Mucosa of gallbladder (tissue), 1 donor: ENCODE measurements at places on chromosomes 7 and 10.
A peak's percentile ranks its signal among the peaks of the same experiment; 100 is the strongest.

DNA sequence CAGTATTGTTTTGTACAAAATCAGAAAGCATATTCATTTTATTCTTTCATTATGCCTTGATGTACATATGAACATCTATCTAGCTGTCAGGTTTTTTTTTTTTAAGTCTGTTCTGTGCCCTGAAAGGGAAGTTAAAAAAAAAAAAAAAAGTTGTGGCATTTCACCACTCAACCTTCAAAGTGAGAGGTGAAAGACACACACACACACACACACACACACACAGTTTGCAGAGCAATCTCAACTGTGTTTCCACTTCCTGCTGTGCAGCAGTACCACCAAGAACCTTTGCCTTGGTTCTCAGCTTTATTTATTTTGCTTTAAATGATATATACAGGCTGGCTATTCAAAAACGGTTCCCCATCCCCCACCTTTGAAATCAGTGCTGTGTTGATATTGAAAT lies 955.6 kb downstream of the GATA3 start:
- DNase-seq: no peak

- peak; percentile 13 for DNase-seq
These were observed 115.2 kb downstream of the HIP1 start for GRCh38 chr7:75623390-75624133.

- DNase-seq: no peak
These were observed 435 bp upstream of the PWWP2B start for GRCh38 chr10:132396494-132397035.

- DNase-seq: no peak
These were observed 84.5 kb upstream of the WNT16 start for GRCh38 chr7:121244120-121244870.

DNA sequence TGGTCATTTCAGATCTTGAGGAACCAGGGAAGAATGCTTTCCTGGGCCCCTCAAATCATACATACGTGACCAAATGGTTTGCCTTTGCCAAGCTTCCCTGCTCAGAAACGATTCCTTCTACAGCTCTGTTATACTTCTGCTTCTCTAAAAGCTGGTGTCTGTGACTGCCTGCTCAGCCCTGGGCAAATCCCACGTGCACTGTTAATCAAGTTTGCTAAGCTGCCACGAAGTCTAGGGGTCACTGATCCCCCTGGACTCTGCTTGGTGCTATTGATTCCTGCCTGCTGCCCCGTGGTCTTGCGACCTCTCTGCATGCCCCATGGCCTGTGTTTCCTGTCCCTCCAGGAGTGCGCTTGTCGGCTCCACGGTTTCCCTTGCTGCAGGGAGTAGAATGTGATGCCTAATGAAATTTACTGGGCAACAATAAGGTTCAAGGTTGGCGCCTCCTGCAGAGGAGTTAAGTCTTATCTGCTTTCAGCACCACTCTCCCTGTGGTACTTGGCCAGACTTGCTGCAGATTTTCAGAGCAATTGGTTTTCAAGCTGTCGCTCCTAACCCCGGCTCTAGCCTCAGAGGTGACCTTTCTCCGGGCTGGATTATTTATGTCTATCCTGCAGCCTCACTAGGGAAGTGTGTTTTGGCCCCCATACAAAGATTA lies 201.6 kb upstream of the FZD8 start:
- DNase-seq: no peak

- DNase-seq: no peak
These were observed 92.7 kb upstream of the GDF10 start for GRCh38 chr10:47207281-47207615.

DNA sequence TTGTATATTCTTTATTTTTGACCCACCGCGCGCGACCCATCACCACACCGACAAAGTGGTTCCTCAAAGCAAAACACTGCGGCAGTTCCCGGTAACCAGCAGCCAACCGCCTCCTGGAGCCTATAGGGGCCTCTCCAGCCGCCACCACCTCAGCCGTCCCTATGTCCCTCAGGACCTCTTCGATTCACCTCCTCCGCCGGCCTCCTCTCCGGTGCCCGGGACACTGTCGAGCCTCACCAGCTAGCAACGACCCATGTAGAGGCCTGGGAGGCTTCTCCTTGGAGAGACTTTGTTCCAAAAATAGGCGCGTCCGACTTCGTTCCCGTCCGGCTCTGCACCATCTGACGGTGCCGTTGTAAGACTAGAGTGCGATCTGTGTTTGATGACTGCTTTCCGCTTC lies 158.8 kb downstream of the HGF start:
- DNase-seq: no peak

DNA sequence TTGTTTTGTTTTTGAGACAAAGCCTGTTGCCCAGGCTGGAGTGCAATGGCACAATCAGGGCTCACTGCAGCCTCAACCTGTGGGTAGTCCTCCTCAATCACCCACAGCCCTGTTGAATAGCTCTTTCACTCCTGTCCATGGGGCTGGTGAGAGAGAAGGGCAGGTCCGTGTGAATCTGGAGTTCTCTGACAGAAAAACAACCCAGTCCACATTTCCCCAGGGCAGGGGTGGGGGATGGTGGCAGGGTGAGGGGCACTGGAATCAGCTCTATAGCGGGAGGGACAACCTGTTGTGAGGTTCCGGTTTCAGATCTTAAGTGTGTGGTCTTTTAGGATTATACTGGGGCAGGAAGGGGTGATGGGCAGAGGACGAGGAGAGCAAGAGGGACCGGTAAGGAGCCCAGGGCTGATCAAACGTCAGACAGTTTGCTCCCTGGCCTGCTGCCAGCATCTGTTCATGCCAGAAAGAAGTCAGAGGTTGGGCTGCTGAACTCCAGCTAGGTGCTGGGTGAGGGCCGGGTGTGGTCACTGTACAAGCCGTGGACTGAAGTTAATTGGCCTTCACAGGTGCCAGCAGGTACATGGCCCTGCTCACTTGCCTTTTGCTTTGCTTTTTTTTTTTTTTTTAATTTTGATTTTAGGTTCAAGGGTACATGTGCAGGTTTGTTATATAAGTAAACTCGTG lies 33.2 kb upstream of the MKRN1 start:
- DNase-seq: peak; percentile 85

DNA sequence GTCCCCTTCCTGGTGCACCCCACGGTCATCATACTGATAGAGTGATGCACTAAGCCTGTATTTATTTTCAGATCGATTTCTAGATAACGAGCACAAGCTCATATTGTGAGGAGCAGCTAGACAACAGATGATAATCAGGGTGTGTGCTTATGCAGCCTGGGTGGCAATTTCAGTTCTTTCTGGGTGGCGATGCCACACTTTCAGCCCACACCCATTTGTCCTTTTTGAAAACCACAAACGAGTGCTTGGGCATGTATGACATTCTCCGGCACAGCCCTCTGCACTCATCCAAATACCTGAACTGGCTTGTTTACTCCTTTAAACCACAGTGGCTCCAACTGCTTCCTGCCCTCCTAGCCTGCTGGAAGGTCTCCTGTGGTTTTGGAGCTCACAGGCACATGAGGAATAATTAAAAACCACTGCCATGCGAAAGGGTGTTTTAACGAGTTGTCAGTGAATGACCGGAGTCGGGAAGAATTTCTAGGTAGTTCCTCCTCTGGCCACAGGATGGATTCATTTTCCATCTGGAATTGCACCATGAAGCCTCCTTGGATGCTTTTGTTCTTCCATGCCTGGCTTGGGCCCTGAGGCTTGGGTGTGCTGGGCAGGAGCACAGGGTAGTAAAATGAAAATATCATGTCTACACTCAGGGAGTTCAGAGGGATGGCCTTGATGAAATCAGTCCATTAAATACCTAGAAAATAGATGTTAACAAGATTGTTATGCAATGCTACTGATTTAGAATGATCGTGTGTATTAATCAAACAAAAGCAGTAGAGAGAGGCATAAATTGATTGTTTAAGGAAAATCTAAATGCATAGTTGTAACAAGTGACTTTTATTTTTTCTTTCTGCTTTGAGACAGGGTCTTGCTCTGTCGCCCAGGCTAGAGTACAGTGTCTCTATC lies 52.4 kb upstream of the ITGB1 start:
- DNase-seq: peak; percentile 76

- no peak for DNase-seq
These were observed 13.5 kb downstream of the MGAM start for GRCh38 chr7:142009187-142009586.

GRCh38 chr10:112475575-112476218 lies 28.7 kb downstream of the VTI1A start:
- DNase-seq: no peak

DNA sequence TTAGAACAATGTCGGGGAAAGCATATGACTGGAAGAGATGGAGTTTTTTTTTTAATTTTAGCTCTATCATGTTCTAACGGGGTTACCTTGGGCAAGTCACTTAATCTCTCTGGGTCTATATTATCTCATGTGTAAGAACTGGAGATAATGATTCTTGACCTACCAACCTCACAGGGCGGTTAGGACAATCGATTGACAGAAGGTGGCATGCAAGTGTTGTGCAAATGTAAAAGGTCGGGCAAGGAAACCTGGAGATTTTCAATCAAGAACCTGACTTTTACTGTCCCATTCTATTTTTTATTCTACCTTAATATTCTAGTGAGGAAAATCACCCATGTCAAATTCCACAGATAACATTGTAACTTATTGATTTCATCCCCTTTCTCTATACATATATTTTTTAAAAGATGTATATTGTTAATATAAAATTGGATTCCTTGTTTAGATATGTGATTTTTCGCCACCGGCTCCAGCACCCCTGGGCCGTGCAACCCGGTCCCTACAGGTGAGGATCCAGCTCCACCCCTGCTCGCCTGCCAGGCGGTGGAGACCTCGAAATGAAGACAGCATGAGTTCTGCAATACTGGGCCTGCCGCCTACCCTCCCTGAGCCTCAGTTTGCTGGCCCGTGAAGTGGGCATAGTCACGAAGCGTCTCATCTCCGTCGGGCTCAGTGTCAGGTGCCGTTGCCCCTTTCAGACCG lies 497.6 kb upstream of the PHF14 start:
- no peak for DNase-seq
